ENCODE measurements at places on chromosomes 5 and 9.

DNA sequence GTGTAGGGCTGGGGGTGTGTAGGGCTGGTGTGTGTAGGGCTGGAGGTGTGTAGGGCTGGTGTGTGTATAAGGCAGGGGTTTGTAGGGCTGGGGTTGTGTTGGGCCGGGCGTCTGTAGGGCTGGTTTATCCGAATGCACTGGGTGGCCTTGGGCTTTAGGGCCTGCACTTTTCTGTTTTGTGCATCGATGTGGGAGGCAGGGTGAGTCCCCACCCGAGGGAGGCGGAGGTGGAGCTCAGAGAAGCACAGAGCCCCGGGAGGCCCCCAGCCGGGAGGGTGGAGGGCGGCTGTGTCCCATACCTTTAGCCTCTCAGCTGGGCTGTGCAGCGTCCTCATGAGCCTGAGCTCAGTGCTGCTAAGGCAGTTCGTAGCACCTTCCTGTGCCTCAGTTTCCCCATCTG is 13.5 kb downstream of the COL5A1 start:
- no peak for DNase-seq

DNA sequence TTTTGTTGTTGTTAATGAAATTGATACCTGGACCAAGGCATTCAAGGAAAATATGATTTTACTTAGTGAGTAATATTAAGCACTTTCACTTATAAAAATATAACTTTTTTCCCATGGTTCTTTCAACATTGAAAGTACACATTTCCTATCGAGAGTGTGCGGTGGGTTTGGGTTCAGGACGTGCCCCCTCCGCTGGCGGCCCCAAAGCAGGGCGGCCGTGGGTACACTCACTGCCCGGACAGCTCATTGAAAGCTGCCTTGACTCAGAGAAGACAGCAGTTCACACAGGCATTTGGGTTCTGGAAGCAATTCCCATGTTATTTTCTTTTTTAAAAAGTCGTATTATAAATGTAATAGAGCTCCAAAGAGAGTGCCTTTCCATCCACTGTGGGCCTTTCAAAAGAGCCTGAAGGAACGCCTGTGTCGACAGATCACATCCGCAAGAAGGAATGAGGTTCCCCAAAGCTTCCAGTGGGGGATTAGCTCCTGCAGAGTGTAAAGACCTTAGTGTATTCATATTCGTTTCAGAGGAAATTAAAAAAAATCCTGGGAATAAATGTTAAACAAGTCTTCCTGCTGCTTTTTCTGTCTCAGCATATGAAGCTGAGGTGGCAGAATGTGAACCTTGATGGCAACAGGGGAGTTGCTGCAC is 74.3 kb downstream of the PRDM6 start:
- DNase-seq, result no peak

GRCh38 chr9:70079417-70080037 is 35.9 kb downstream of the MAMDC2 start:
- no peak for DNase-seq

- DNase-seq, result no peak
Observed at GRCh38 chr5:4831325-4831724, 308.8 kb upstream of the ADAMTS16 start.

DNA sequence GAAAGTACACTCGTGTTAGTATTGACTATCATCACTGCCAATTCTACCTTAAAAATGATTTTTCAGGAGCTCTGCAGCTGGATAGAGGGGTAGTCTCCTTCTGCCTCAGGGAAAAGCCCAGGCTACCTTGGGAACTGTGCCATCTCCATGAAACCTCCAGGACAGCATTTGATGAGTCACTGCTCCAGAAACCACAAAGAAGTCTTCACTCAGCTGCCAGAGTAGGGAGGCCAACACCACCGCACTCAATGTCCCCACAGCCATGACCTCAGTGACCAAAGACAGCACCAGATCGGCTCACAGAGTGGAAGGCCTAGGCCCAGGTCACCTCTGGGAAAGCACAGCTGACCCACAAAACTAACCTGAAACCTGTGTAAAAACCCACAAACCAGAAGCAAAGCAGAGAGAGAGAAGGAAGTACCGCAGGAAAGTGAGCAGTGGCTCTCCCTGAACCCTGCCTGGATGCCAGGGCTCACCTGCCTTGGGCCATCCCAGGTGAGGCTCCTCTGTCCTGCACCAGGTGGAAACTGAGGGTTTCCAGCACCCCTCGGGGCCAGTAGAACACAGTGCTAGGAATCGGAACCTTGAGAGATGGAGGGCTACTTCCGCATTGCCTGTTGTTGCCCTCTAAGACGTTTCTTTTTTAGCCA is 30.0 kb downstream of the S1PR3 start:
- DNase-seq, result no peak

GRCh38 chr5:110027527-110028322 is 338.0 kb downstream of the MAN2A1 start:
- DNase-seq, result no peak

DNA sequence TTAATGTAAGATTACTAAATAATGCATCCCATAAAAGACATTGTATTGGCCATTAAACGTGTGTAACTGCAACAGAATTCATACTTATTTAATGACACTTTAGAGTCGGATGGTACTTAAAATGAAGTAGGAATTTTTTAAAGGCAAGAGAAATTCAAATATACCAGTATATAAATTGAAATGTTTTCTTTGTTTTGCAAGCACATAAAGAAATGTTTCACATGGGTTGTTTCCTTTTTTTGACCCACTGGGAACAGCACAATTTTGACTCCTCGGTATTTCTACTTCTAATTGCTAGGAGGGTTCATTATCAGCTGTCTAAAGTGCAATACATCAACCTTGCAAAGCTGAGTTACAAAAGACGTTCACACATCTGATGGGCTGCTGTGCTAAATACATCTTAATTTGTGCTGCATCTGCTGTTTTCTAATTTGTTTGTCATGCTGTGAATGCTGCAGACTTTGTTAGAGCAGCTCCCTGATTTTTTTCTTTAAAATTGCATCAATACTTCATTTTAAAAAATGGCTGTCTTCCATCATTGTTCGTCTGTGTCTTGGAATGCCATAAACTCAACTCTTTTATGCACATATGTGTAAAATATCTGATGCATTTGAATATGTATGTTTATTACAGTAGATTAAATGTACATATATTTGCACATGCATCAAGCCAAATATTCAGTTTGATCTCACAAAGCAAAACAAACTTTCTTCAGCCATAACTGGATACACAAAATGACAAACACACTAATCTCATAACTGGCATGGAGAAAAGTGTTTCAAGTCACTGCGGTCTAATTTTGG is 454.0 kb upstream of the GRAMD2B start:
- DNase-seq, result no peak

GRCh38 chr5:43553381-43553780 is 3.5 kb downstream of the PAIP1 start:
- DNase-seq, result no peak

- DNase-seq, result no peak
Observed at GRCh38 chr9:137278721-137279711, 1.5 kb downstream of the TOR4A start.

- DNase-seq, result no peak
Observed at GRCh38 chr5:143653766-143654282, 158.1 kb upstream of the HMHB1 start.

GRCh38 chr5:134082264-134082992 is 32.1 kb upstream of the TCF7 start:
- DNase-seq, result no peak

- DNase-seq, result no peak
Observed at GRCh38 chr5:17402289-17403121, 95.5 kb upstream of the TAF11L2 start.

DNA sequence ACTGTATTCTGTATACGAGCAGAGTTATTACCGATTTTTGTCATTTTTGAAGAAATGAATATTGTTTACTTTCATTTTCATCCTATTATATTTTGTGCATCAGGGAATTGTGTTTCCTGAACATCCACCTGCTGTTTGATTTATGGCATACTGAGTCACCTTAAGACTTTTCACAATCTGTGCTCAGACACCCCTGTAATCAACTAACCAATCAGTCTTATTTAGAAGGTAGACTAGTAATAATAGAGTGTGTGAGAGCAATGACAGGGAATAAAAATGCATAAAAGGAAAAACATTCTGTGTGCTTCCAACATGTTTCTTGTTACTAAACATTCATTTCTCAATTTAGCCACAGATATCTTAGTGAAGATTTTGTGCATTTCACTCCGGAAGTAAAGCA is 1413.6 kb upstream of the ACO1 start:
- no peak for DNase-seq

DNA sequence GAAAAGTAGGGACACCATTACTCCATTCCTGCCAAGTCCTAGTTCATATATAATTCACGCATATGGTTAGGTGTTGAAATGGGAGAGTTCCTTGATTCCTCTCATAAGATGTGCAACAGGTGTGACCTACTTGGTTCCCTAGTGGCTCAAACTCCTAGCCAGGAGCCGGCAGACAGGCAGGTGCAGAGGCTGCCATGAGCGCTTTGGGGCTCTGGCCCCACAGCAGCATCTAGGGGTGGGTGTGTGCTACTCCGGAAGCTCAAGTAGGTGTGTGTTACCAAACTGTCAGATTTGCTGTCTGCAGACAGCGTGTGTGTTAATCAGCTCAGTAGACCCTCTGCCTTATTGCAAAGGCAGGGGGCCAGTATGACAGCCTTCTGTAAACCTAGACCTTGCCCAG is 1652.4 kb upstream of the ACO1 start:
- no peak for DNase-seq
